ENCODE measurements at places on chromosomes 5 and 9.

DNA sequence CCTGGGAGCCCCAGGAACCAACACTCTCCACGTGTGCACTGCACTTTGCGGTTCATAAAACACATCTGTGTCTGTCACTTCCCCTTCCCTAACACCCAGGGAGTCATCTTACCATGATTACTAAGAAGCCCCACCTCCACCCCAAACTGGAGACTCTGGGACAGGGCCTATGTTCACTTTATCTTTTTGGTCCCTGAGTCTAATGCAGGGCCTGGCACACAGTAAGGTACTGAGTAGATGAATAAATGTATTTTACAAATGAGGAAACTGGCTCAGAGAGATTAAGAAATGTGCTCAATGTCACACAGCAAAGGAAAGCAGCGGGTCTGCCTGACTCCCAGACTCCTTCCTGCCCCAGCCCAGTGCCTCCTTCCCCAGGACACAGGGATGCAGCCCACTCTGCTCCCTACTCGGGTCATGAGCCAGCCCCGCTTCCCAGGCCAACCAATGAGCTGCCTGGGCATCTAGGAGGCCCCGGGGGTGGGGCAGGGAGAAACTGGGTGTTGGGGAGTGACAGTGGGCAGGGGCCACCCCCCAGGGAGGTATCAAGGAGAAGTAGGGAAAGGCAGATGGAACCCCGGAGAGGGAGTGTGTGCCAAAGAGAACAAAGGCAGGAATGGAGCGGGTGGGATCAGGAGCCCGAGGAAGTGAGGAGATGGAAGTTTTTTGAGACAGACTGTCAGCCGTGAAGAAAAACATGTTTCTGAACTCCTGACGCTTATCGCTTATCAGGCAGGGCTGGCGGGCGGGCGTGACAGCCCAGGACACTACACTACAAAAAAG lies 30.5 kb downstream of the SHB start:
- DNase-seq, result no peak

- DNase-seq, result no peak
Measured at GRCh38 chr5:178123966-178124925, 6.6 kb upstream of the RMND5B start.

DNA sequence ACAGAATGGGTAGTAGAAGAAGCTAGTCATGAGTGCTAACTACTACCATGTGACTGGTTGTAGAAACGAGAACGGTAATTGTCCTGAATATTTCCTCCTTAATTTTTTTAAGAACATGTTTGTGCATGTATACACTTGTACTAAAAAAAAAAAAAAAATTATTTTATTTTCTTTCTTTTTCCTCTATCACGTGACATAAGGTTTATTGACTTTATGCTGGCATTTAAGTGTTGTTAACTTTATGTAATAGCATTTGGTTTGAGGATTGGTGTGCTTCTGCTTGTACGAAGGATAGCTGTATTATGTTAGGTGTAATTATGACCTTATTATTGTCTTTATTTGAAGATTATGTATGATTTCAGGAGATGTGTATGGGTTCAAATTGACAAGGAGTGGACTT lies 349.1 kb upstream of the PTPRD start:
- DNase-seq, result no peak

- DNase-seq, result no peak
Measured at GRCh38 chr9:137820161-137820855, 57.3 kb upstream of the CACNA1B start.

DNA sequence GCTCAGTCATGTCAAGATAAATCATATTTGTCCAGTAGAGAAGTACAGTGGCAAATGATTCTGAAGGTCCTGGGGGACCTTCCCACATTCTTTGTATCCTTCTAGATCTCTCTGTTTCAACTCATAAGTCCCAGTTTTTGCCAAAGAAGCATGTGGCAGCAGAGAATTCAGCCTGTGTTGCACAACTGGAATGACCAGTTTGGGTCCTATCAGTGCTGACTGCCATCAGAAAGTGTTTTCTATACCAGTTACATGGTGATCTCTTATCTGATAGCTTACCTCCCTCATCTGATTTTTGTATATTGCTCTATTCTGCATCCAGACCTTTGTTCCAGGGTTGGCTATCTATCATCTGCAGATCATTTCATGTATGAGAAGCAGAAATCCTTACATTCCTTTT lies 21.7 kb downstream of the GM2A start:
- no peak for DNase-seq

- peak; percentile 71 for DNase-seq
Measured at GRCh38 chr9:121538221-121538620, 38.6 kb upstream of the GGTA1 start.

DNA sequence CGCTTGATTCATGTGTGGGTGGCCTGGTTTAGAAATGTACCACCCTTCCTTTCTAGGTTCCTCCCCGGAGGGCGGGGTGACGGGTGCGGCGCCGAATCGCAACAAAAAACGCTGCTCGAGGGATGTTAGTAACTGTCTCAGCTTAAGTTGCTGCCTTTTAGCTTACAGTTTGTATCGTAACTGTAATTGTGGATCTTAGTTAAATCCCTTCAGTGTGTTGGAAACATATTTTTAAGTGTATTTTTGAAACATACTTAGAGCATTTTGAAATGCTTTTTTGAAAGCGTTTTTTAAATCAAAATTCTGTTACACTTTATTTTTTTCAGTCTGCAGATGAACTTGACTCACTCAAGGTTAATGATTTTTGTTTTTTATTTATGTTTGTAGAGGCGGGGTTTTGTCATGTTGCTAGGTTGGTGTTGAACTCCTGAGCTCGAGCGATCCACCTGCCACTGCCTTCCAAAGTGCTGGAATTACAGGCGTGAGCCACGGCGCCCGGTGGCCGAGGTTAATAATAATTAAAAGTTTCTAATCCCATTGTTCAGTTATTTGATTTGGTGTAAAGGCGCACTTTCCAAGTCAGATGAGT lies 997 bp upstream of the CHD1 start:
- DNase-seq, result no peak

DNA sequence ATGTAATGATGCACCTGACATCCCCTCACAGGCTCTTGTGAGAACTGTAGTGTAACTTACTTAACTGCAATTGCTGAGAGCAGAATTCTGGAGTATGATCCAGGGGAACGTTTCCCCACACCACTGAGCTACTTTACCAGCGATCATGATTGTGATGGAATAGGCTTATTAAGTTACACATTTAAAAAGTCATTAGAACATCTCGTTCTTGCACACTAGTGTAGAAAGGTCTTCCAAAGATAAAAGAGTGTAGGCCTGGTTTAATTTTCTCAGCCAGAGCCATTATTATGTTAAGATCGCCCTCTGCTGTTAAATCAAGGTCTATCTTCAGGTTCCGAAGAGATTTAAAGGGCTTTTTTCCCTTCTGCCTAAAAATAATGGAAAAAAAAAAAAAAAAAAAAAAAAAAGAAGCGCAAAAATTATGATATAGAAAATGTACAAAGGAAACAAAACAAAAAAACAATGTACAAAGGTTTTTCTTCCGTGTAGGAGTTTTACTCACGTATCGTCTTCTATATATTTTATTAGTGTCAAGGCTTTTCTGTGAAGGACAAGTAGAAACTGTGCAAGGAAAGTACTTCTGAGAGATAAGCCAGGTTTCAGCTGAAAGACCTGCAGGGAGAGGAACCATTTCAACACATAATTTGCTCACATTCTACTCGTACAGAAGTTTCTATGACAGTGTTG lies 18.6 kb upstream of the MOB3B start:
- DNase-seq, result no peak

DNA sequence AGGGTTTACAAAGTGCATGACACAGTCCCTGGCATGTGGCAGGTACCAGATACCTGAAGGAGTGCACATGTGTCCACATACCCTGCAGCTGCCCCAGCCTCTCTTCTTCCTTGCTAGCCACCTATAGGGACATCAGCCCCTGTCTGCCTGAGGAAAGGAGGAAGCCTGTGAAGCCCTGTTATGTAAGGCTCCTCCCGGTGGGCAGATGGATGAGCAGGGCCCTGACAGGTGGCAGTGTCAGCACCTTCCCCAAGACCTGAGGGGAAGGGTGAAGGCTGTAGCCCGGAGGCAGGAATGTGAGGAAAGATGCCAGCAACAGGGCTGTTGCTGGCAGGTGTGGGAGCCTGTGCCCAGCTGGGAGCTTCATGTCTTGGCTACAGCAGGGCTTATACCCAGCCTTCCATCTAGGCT lies 21.7 kb downstream of the TCF7 start:
- DNase-seq, result peak; percentile 24

GRCh38 chr9:103942651-103943050 lies 151.5 kb upstream of the SMC2 start:
- no peak for DNase-seq

DNA sequence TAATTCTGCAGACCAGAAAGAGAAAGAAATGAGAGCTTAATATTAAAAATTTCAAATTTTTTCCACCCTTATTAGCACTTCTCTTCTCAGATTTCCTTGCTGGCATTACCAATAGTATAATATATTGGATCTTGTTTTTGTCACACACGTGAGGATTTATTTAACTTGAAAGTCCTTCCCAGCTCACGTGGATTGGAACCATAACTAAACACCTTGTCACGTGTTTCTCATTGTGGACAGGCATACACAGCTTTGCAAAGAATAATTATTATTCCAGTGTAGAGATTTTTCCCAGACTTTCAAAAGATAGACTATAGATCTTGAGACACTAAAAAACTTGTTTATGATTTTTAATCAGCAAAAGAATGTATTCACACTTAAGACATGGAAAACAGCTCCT lies 123.8 kb upstream of the LPAR1 start:
- no peak for DNase-seq

DNA sequence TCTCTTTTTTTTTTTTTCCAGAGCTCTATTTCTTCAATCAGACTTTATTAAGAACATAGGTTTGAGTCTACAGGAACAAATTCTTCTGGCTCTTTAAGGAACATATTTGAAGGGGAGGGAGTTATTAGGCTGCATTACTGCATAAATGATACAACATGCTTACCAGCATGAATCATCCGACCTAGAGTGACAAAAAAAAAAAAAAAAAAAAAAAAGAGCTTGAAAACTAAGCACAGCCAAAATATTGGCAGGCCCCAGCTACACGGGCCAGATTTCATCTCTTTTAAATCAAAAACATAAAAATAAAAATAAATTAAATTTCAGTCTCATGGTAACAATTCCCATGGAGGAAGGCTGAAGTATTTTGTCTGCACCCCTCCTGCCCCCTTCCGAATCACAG lies 26.3 kb downstream of the MSX2 start:
- no peak for DNase-seq

DNA sequence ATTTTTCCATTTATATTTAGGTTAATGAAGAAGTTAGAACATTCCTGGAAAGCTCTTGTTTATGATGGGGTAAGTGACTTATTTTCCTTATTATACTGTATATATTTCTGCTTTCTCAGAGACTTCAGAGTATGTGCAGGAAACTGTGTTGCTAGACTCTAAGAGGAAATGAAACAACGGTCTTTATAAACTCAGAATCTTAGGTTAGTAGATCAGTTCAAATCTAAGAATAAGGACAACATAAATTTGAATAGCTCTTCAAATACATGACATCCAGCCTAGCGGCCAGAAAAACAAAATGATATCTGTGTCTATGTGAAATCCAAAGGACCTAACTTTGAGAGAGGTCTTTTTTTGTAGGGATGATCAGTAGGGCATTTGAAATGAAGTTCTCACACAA lies 94.3 kb downstream of the PRKACG start:
- no peak for DNase-seq

- DNase-seq, result peak; percentile 56
Measured at GRCh38 chr5:159051421-159052282, 48.1 kb downstream of the EBF1 start.

DNA sequence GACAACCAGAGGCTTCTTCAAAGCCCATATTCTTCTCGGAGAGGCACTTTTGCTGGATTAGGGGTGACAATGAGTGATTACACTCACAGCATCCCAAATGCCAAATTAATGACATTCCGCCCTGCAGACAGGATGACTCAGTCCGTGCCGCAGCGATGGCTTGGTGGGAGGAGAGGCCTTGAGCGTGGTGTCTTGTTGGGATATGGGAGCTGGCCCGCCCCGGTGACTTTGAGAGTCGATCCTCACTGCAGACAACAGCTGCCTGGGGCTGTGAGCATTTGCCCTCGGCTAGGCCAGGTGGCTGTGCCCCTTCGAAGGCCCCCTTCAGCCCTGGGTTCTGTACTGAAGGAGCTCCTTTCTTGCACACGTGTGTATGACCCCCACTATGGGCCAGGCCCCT lies 29.8 kb downstream of the OLFM1 start:
- no peak for DNase-seq

DNA sequence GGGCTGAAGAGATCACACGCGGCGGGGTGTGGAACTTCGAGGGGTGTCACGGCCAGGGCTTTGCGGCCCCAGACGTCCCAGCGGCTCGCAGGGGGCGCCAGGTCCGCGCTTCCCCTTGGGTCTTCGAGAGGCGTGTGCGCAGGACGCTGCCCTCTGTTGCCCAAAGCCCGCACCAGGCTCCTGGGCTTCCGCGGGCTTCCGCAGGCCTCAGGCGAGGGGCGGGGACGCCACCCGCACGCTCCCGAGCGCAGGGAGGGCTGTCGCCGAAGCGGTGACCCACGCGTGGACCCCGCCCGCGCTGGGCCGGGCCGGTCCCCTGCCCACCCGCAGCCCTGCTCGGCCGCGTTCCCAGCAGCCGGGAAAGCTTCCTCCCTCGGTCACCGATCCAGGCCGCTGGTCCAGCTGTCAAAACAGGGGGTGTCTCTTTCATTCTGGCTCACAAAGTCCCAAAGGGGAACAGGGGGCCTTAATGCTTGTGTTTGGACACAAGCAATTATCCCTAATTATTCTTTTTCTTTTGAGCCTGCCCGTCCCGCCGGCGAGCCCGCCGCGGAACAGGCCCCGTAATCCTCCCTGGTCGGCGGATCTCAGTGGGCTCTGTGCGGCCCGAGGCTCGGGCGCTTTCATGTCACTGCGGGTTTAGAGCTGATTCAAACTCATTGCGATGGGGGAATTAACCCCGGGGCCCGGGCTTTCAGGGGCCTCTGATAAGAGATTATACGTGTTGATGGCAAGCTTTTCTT lies 60.6 kb downstream of the TMEM174 start:
- peak; percentile 60 for DNase-seq

DNA sequence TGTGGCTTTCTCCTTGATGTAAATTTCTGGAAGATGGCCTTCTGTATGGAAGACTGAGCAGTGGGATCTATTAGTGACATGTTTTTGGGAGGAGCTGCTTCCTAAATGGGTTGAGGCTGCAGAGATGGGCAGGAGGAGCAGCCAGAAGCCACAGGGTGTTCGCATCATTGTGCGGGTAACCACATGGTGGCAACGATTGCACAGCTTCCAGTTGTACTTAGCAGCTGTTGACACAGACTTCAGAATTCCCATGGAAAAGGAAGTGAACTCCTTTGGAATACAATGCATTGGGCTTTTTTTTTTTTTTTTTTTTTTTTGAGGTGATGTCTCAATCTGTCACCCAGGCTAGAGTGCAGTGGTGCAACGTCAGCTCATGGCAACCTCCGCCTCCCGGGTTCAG lies 297.3 kb downstream of the NR3C1 start:
- DNase-seq, result no peak

GRCh38 chr9:131276891-131277286 lies 579 bp upstream of the FAM78A start:
- no peak for DNase-seq

Measured in H9 (cell line).